ENCODE measurements at places on chromosomes 7 and 10. TPM values are rescaled to one million over a fixed set of nuclear protein-coding genes. Genes with fewer than 3 reads are reported as not detected.

Gene SPDYE8
- 1.1 TPM for polyA plus RNA-seq

Gene VWDE
- polyA plus RNA-seq: 8.7 TPM

Gene FAM25A
- not detected for polyA plus RNA-seq

Gene PRF1
- polyA plus RNA-seq: 0.20 TPM

Gene FANK1
- polyA plus RNA-seq: 13.1 TPM
